Aorta (tissue), 5 donors: ENCODE measurements at places on chromosomes 1 and 21. TPM values are rescaled to one million over a fixed set of nuclear protein-coding genes. Genes with fewer than 3 reads are reported as not detected.

The NKAIN1 gene
- total RNA-seq = 0.30 TPM

The DMRTA2 gene
- not detected for total RNA-seq

The SYT11 gene
- 42.8 TPM for total RNA-seq

The SLC6A17 gene
- 0.21 TPM for total RNA-seq

The DISP3 gene
- total RNA-seq = 0.12 TPM

The CATSPERE gene
- 2.0 TPM for total RNA-seq

GRCh38 chr1:89698020-89698560, 65.2 kb downstream of the LRRC8C start:
- H3K4me3 ChIP-seq = no peak overlapping the region
- no peaks in the 10 kb centered on the region for H3K36me3 ChIP-seq
- no peaks in the 10 kb centered on the region for H3K27me3 ChIP-seq

DNA sequence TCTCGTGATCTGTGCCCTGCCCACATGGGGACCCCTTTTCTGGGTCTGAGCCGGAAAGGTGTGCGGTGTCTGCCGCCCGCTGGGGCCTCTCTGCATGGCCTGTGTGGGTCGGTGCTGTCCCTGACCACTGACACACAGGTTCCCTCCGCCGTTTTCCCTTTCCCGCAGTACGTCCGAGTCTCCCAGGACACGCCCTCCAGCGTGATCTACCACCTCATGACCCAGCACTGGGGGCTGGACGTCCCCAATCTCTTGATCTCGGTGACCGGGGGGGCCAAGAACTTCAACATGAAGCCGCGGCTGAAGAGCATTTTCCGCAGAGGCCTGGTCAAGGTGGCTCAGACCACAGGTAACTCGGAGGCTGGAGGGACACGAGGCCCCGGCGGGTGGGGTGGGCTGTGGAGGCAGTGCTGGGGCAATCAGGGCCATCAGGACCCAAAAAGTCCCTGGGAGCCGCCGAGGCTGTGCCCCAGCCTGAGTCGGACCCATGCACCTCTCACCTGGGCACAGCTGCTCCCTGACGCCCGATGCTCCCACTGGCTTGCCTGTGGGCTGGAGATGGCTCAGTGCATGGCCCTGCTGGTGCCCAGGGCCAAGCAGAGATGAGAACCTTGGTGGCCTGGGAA, 13.3 kb downstream of the TRPM2 start:
- no peak overlapping the region for H3K4me3 ChIP-seq
- H3K27ac ChIP-seq = no peak overlapping the region
- no peaks in the 10 kb centered on the region for H3K27me3 ChIP-seq
- DNase-seq = peak; percentile 72

GRCh38 chr21:45344576-45344975, 56.9 kb upstream of the POFUT2 start:
- no peaks in the 10 kb centered on the region for H3K36me3 ChIP-seq
- DNase-seq = no peak
- H3K27ac ChIP-seq = no peak overlapping the region
- no peaks in the 10 kb centered on the region for H3K27me3 ChIP-seq
- no peaks in the 10 kb centered on the region for H3K4me1 ChIP-seq
- H3K4me3 ChIP-seq = no peak overlapping the region

GRCh38 chr1:207814469-207814868, 62.6 kb downstream of the CD46 start:
- peaks cover 11% of the 10 kb centered on the region for H3K36me3 ChIP-seq
- H3K4me1 ChIP-seq = peaks cover 4% of the 10 kb centered on the region
- peak overlapping the region; percentile 23 for H3K27ac ChIP-seq
- DNase-seq = no peak

DNA sequence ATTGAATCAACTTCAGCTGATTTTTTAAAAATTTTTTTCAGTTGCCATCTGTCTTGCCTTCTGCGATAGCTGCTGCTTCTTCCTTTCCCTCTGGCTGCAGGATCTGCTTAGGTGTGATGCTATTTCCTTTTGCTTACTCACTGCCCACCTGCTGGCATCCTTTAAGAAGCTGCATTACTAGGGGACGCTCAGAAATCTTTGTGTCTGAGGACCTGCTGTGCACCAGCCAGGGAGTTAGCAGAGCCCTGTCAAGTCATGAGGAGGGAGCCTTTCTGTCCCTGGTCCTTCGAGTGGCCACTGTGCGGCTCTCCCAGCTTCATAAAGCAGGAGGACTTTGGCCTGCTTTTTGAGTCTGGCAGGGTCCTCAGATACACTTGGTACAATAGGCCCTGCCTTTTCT, 327.8 kb downstream of the USH2A start:
- H3K4me1 ChIP-seq = no peaks in the 10 kb centered on the region
- no peak overlapping the region for H3K4me3 ChIP-seq
- no peaks in the 10 kb centered on the region for H3K36me3 ChIP-seq
- no peak for DNase-seq
- no peak overlapping the region for H3K27ac ChIP-seq
- H3K27me3 ChIP-seq = no peaks in the 10 kb centered on the region

DNA sequence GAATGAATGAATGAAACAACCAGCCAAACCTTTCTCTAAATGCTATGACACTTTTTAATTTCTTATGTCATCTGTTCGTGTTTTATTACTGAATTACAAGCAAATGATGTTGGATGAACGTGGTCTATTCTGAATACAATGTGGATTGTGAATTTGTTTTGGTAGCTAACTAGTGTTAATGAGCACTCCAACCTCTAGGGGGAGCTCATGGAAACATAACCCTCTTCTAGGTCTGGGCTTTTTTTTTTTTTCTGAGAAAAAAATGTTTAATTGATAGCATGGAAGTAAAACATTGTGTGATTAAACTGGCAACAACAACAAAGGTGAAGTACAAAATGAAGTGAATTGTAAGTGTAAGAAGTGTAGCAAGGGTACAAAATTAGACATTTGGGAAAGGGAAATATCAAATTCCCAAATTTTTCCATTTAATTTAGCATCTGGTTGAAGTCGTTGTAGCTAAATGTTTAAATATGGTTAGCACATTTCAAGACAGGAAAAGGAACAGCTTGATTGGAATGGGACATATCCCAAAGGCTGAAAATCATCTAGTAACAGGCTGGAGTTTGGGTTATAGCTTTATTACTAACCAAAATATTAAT, 42.6 kb upstream of the PTGS2 start:
- H3K27me3 ChIP-seq = no peaks in the 10 kb centered on the region
- H3K4me3 ChIP-seq = no peak overlapping the region
- H3K36me3 ChIP-seq = no peaks in the 10 kb centered on the region
- no peak overlapping the region for H3K27ac ChIP-seq

GRCh38 chr1:169584483-169585144, 1.7 kb downstream of the F5 start:
- no peaks in the 10 kb centered on the region for H3K27me3 ChIP-seq
- no peak overlapping the region for H3K4me3 ChIP-seq

- DNase-seq = no peak
- no peaks in the 10 kb centered on the region for H3K36me3 ChIP-seq
- H3K4me1 ChIP-seq = peaks cover 19% of the 10 kb centered on the region
- peak overlapping the region; percentile 68 for H3K27ac ChIP-seq
- H3K27me3 ChIP-seq = no peaks in the 10 kb centered on the region
Measured at GRCh38 chr1:184891440-184891839, 82.9 kb downstream of the NIBAN1 start.

DNA sequence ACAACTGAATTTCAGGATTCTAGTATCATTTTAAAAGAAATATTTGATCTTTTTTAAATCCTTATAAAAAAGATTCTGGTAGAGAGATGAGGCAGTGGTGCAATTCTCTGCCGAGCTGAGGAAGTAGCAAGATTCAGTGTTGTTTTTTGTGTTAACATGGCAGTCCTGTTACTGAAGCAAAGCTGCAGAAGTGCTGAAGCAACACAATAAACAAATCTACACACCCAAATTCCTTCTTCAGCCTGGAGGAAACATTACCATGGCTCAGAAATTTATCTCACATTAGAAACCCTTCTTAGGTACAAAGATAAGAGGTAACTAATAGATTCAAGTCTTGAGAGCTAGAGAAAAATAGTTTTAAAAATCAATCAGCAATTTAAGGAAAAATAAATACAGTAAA, 216.0 kb downstream of the DENND1B start:
- no peak overlapping the region for H3K4me3 ChIP-seq
- H3K27ac ChIP-seq = no peak overlapping the region
- H3K36me3 ChIP-seq = no peaks in the 10 kb centered on the region
- DNase-seq = no peak
- no peaks in the 10 kb centered on the region for H3K4me1 ChIP-seq

DNA sequence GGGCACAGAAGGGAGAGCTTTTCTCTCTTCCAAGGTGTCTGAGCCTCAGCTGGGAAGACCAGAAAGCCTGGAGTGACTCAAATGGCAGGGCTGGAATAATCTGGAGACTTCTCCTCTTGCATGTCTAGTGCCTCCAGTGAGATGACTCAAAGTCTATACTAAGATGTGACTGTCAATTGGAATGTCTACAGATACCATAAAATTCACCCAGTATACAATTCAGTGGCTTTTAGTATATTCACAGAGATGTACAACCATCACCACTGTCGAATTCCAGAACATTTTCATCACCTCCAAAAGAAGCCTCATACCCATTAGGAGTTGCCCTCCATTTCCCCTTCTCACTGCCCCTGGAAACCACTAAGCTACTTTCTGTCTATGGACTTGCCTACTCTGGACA, 47.9 kb upstream of the CNN3 start:
- H3K27ac ChIP-seq = no peak overlapping the region
- no peak for DNase-seq
- H3K36me3 ChIP-seq = no peaks in the 10 kb centered on the region

- H3K27ac ChIP-seq = no peak overlapping the region
- no peak for DNase-seq
- H3K27me3 ChIP-seq = no peaks in the 10 kb centered on the region
- H3K4me1 ChIP-seq = peaks cover 1% of the 10 kb centered on the region
Measured at GRCh38 chr1:108811611-108812010, 45.3 kb downstream of the AKNAD1 start.

- no peaks in the 10 kb centered on the region for H3K27me3 ChIP-seq
- DNase-seq = no peak
- H3K27ac ChIP-seq = no peak overlapping the region
- no peak overlapping the region for H3K4me3 ChIP-seq
- no peaks in the 10 kb centered on the region for H3K4me1 ChIP-seq
Measured at GRCh38 chr1:22101199-22101598, 41.7 kb downstream of the WNT4 start.

- H3K36me3 ChIP-seq = no peaks in the 10 kb centered on the region
- no peak overlapping the region for H3K4me3 ChIP-seq
- H3K4me1 ChIP-seq = no peaks in the 10 kb centered on the region
- no peak for DNase-seq
Measured at GRCh38 chr1:94084547-94084946, 36.4 kb downstream of the ABCA4 start.

DNA sequence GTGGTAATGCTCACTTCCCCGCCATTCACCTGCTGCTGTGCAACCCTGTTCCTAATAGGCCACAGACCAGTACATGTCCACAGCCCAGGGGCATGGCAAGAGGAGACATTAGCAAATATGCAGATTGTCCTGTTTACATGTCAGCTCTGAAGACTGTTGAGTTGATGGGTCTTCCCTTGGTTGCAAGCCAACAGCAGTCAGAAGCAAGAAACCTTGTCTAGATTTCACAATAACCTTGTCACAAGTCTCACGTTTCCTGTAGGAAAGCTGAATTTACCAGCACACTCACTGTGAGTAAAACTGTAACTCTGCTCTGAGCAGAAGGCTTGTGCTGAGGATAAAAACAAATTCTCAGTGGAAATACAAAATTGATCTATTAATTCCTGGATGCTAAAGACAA, 195.1 kb downstream of the HLX start:
- no peak overlapping the region for H3K4me3 ChIP-seq
- H3K27me3 ChIP-seq = no peaks in the 10 kb centered on the region
- peaks cover 6% of the 10 kb centered on the region for H3K4me1 ChIP-seq
- no peak overlapping the region for H3K27ac ChIP-seq

- H3K27me3 ChIP-seq = no peaks in the 10 kb centered on the region
- no peaks in the 10 kb centered on the region for H3K36me3 ChIP-seq
- DNase-seq = no peak
- H3K27ac ChIP-seq = peak overlapping the region; percentile 96
- no peak overlapping the region for H3K4me3 ChIP-seq
- peaks cover 10% of the 10 kb centered on the region for H3K4me1 ChIP-seq
Measured at GRCh38 chr1:67834246-67834877, 1.1 kb upstream of the GNG12 start.

- peaks cover 2% of the 10 kb centered on the region for H3K36me3 ChIP-seq
- no peaks in the 10 kb centered on the region for H3K4me1 ChIP-seq
- H3K27me3 ChIP-seq = no peaks in the 10 kb centered on the region
- H3K27ac ChIP-seq = peak overlapping the region; percentile 89
- no peak for DNase-seq
- no peak overlapping the region for H3K4me3 ChIP-seq
Measured at GRCh38 chr21:32378956-32379355, 13.9 kb downstream of the URB1 start.

- no peak overlapping the region for H3K4me3 ChIP-seq
- no peak overlapping the region for H3K27ac ChIP-seq
- H3K36me3 ChIP-seq = no peaks in the 10 kb centered on the region
- DNase-seq = no peak
- no peaks in the 10 kb centered on the region for H3K27me3 ChIP-seq
Measured at GRCh38 chr21:32483293-32483595, 70.7 kb downstream of the EVA1C start.
